ENCODE measurements at places on chromosomes 11 and 22.

GRCh38 chr11:44536788-44537516 lies 28.5 kb upstream of the CD82 start:
- DNase-seq = no peak

DNA sequence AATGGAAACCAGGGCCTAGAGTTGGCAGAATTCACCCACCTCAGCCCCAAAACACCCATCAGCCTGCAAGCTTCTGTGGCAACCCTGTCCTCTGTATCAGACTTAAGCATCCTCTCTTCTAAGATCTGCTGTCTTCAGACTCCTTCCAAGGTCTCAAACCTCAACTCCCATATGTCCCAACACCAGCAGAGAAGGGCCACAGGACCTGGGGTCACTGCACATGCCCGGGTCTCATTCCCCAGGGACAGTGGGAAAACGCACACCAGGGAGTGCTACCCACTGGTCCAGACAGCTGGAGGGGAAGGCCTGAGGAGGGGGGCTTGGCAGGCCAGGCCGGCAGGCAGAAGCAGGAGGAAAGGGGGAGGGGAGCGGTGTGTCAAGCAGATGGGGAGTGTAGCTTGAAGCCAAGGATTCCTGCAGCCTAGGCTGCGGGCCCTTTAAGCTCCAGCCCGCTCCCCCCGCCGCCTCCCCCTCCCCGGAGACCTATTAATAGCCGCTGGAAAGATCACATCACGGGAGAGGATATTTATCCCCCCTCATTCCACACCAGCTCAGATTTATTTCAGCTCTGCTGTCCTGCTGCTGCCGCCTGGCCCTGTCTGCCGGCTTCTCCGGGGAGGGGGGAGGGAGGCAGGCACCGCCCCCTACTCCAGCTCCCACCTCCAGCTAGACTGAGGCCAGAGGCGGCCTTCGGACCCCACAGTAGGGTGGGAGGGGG lies 16.7 kb downstream of the BCL9L start:
- DNase-seq = no peak

- no peak for DNase-seq
Measured at GRCh38 chr11:115170133-115170815, 333.9 kb downstream of the CADM1 start.

- no peak for DNase-seq
Measured at GRCh38 chr11:14253421-14253820, 105.6 kb downstream of the RRAS2 start.

GRCh38 chr11:69344570-69345145 lies 50.7 kb downstream of the MYEOV start:
- DNase-seq = no peak

GRCh38 chr11:117589063-117589462 lies 208.0 kb downstream of the DSCAML1 start:
- DNase-seq = no peak

- DNase-seq = no peak
Measured at GRCh38 chr22:23418159-23418788, 161.8 kb downstream of the IGLL1 start.

DNA sequence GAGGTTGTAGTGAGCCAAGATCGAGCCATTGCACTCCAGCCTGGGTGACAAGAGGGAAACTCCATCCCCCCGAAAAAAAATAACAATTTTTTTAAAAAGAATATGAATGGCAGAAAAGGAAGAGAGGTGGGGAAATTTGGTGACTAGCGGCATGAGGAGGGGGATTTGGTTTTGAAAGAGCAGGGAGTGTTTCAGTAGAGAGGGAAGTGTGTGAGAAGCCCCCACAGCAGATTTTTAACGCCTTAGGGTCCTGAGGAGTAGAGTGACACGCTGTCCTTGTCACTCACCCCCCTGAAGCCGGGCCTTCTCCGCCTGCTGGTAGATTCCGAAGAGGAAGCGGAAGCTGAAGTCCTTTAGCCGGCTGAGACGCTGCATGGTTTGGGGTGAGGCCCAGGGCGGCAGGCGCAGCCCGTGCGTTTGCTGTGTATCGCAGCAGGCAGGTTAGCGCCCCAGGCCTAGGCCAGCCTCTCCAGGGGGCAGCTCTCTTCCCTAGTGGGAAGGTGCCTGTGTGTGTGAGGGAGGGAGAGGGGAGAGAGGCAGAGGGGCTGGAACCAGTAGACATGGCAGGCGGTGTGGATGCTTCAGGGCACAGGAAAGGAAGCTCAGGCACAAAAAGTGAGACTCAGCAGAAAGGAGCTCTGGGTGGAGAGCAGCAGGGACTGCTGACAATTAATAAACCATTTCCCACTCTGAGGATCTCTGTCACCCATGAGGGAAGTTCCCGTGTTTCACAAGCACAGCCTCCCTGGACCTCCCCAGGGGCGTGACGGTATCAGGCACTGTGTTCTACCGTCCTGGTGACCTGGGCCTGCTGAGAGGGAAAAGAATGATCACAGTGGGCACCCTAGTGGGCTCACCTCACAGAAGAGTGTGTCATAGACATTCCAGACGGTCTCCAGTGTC lies 3.9 kb downstream of the ACP2 start:
- no peak for DNase-seq

DNA sequence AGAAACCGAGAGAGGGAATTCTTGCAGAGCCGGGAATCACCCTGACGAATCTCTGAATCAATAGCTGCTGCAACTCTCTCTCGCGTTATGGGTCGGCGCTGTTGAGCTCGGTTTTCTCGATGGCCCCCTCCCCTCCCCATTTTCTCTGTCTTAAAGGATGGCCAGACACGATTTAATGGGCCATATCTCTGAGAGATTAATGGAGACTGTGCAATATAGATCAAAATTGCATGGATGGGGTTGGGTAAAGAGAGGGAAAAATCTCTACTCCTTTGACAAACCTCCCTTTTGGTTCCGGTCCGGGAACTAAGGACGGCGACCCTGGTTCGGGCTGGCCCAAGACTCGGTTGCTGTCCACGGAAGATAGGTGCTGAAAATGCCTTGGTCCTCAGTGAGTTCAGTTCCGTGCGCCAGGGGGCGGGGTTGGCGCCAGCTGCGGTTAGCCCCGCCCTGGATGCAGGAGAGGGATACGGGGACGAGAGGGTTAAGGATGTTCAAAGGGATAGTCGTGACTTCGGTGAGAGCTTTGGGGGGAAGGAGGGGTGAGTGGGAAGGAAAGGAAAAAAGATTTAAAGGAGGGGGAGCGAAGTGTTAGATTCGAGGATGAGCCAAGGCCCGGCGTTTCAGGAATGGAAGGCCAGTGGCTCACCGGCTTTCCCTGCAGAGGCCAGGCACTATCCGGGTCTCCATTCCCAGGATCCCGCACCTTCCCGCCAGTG lies 103.6 kb upstream of the HSD17B12 start:
- no peak for DNase-seq

- no peak for DNase-seq
Measured at GRCh38 chr22:48588878-48589450, 1238.7 kb downstream of the BRD1 start.
